ENCODE measurements at places on chromosomes 16 and 17.

- no peak for DNase-seq
Measured at GRCh38 chr17:57667461-57667923, 77.6 kb downstream of the CCDC182 start.

DNA sequence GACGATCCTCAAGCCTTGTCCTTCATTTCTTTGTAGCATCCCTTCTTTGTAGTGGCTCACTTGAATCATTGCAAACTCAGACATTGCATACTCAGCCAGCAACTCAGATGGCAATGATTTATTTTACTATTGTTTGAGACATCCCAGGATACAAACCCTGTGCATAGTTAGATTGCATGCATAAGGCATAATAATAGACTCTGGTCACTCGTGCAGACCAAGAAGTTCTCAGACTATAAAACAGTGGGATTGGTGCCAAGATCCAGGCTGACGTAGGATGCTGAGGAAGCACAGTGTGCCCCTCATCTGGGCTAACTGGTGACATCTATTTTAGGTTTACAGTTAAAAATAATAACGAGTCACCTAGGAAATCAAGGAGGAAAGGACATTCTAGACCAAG lies 142.3 kb downstream of the PMP22 start:
- DNase-seq: no peak

- no peak for DNase-seq
Measured at GRCh38 chr17:27471321-27472269, 15.3 kb downstream of the KSR1 start.

- no peak for DNase-seq
Measured at GRCh38 chr17:13419676-13420075, 182.1 kb downstream of the HS3ST3A1 start.

DNA sequence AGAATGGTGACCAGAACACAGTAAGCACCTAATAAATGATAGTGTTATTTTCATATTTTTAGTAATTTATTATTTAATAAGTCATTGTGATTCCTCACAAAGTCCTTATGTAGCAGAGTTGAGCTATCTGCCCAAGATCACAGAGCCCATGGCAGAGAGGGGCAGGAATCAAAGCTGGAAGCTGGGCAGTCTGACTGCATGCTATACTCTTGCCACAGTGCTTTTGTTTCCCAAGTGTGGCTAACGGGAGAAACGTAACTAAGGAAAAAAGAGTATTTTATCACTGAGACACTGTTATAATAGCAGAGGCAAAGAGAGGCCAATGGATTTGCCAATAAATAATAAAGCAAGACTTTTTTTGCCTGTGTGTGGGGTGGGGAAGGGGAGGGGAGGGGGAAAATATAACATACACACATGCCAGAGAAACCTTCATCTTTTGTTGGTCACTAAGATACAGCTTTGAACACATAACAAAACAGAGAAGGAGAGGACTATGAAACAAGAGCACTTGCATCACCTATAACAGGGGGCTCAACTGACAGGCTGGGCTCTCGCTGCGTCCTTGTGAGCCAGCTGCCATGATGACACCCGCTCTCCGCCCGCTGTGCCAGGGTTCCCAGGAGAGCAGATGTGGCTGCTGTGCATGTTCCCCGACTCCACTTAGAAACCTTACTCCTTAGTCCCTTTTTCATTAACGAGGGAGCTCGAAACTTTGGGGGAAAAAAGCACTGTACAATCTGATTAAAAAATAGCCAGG lies 10.1 kb downstream of the CSNK2A2 start:
- DNase-seq: no peak

DNA sequence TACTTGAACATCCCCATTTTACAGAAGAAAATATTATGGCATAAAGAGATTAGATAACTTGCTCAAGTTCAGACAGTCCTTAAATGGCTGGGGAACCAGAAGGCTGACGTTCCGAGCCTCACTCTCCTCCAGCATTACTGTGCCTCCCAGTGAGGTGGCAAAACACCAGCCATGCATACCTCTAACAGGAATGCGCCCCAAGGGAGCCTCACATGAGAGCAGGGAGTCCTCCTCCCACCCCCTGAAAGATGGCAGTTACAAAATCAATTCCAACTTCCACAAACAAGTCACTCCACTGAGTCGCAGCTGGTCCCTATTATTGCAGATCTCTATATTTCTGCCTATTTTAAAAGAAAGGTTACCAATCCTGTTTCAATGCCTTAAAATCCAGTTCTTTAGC lies 55.5 kb downstream of the ANKFY1 start:
- no peak for DNase-seq

GRCh38 chr17:45702666-45703266 lies 81.4 kb upstream of the CRHR1 start:
- no peak for DNase-seq

- DNase-seq: no peak
Measured at GRCh38 chr17:49715216-49715615, 7.5 kb upstream of the SLC35B1 start.

GRCh38 chr16:81444448-81445121 lies at the start of gene CMIP:
CMIP (plus strand) TSS chr16:81444808.
- peak; percentile 37 for DNase-seq

GRCh38 chr17:6800422-6801027 lies 24.5 kb downstream of the FBXO39 start:
- no peak for DNase-seq

DNA sequence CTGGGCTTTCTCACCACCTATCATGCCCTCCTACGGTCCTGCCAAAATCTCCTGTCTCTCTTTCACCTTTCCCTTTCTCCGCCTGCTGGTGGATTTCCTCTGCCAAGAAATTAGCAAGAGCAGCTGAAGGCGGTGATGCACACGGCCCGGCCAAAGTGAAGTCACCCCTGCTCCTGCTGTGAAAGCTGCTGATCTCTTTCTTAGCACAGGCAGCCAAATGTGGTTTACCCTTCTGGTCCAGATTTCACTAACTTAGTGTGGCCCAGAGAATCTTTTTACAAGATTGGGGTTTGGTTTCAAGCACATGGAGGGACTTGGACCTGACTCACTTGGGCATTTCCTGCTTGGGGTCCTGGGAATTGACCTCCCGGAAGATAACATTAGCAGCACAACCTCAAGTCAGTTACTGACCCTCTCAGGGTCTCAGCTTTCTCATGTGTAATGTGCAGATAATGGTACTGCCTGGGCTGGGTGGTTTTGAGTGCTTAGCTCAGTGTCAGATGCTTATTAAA lies 155.7 kb downstream of the SOCS1 start:
- DNase-seq: no peak

- no peak for DNase-seq
Measured at GRCh38 chr17:2393954-2394749, 6.7 kb downstream of the MNT start.

- no peak for DNase-seq
Measured at GRCh38 chr17:4406386-4406785, 27.4 kb upstream of the SPNS3 start.
